D341Med (cell line): ENCODE measurements at places on chromosomes 5 and 9.

DNA sequence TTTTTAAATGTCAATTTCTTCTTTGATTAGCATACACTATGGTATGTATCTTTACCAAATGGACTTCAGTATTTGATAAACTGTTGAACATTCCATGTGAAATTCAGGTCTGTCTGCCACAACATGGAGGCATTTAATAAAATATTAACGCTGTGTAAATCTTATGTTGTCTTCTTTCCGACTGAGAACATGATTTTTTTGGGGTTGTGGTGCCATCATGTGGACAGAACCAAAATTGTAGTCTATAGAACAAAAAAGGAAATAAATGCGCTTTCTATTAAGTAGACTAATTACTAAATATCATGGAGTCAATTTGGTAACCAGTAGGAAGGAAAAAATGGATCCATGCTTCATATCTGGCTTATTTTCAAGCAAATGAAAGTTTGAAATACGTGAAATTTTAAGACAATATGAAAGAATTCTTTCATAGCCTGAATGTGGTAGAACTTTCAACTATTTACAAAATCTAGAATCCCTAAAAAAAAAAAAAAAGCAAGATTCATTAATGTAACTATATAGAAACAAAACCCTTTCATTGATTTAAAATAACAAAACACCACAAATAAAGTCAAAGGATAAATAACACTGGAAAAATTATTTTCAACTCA lies 2.8 kb upstream of the PLK2 start:
- peak; percentile 22 for DNase-seq

GRCh38 chr5:163504079-163504931 lies 1.1 kb upstream of the MAT2B start:
- no peak for DNase-seq

DNA sequence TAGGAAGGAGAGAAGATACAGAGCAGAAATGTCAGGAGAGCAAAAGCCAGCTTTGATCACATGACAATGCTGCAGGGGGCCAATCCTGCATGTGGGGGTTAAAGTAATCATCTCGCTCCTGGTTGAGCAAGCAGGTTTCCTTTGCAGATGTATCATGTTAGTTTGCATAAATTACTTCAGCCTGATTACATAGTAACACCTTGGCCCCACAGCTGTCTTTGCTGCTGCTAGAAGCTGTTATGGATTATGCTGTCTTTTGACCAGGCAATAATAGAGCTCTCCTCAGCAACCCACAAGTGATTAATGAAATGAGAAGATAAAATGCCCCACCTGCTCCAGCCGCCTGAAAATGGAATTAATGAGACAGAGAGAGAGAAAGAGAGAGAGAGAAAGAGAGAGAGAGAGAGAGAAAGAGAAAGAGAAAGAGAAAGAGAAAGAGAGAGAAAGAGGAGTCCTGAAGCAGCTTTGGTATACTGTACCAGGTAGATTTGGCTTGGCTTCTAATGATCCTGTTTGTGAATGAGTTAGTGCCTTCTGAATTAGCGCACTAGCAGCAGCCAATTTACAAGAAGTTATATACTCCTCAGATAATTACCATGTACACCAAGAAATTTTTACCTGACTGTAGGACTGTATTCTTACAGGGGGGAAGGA lies 174.3 kb upstream of the RORB start:
- DNase-seq: peak; percentile 35

DNA sequence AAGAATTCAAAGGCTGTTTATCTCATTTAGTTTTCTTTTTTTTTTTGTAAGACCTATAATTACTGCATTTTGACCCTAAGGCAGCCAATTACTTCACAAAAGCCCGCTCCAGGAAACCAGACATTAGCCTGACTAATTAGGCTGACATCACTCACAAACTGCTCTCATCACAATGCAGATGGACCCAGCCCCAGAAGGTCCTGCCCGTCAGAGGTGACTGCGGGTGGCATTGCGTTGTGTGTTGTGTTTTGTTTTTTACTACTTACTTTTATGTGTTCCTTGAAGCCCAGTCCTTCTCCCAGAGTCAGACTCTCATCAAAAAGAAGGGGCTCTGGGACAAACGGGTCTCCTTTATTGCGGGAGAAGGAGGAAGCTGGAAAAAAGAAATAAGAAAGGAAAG lies 172.2 kb downstream of the HSD17B3 start:
- DNase-seq: no peak

DNA sequence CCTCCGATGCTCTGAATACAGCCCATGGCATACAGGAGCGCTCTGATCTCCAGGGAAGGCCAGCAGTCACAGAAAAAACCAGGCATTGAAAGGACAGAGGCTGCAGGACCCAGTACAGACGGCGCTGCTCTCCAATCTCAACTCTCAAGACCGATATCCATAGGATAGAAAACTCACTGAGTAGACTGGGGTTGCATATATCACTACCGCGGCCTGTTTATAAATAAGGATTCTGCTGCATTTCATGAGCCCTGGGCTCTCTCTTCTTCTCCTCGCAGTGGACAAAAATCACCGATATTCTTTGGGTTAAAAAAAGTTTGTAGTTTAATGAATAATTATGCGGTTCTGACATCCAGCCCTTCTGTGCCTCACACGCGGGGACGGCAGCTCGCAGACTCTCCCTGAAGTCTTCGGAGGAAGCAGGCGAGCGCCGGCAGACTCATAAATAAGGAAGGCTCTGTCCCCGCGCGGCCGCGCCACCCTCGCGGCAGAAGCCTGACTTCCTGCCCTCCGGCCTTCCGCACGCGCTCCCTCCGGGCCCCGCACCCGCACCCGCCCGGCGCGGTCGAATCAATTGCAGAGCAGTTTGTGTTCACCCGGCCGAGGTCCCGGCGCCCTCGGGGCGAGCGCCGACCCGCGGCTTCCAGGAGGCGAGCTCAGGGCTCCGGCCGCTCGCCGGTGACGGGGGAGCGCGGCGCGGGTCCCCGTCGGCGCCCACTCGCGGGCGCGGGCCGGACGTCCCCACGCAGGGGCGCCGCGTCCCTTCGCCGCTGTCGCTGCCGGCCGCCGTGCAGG lies at the start of gene FAM78A:
Gene FAM78A (minus strand): TSS at position 417 of the 795 bp plus-strand sequence. CDS start 331 bp downstream, at position 86.
- no peak for DNase-seq

GRCh38 chr5:163172540-163173338 lies 264.7 kb upstream of the CCNG1 start:
- no peak for DNase-seq
